ENCODE measurements at places on chromosomes 6 and 20. TPM values are rescaled to one million over a fixed set of nuclear protein-coding genes. Genes with fewer than 3 reads are reported as not detected.
A peak's percentile ranks its signal among the peaks of the same experiment; 100 is the strongest.

Gene THEMIS
- total RNA-seq = 11.3 TPM

DNA sequence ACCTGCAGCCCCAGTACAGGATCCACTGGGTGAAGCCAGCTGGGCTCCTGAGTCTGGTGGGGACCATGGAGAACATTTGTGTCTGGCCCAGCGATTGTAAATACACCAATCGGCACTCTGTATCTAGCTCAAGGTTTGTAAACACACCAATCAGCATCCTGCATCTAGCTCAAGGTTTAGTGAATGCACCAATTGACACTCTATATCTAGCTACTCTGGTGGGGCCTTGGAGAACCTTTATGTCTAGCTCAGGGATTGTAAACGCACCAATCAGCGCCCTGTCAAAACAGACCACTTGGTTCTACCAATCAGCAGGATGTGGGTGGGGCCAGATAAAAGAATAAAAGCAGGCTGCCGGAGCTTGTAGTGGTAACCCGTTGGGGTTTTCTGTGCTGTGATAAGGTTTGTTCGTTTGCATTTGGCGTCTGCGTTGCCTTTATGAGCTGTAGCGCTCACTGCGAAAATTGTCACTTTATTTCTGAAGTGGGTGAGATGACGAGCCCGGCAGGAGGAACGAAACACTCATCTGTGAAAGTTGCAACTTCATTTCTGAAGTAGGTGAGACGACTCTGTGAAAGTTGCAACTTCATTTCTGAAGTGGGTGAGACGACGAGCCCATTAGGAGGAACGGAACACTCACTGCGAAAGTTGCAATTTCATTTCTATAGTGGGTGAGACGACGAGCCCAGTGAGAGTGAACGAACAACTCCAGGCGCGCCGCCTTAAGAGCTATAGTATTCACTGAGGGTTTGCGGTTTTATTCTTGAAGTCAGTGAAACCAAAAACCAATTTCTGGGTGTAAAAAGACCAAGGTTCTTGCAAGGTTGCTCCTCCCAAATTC lies 31.1 kb downstream of the SERPINB6 start:
- peak overlapping the region; percentile 48 for H3K4me3 ChIP-seq
- H3K27ac ChIP-seq = peak overlapping the region; percentile 89
- H3K27me3 ChIP-seq = peaks cover 13% of the 10 kb centered on the region
- peak; percentile 78 for DNase-seq

DNA sequence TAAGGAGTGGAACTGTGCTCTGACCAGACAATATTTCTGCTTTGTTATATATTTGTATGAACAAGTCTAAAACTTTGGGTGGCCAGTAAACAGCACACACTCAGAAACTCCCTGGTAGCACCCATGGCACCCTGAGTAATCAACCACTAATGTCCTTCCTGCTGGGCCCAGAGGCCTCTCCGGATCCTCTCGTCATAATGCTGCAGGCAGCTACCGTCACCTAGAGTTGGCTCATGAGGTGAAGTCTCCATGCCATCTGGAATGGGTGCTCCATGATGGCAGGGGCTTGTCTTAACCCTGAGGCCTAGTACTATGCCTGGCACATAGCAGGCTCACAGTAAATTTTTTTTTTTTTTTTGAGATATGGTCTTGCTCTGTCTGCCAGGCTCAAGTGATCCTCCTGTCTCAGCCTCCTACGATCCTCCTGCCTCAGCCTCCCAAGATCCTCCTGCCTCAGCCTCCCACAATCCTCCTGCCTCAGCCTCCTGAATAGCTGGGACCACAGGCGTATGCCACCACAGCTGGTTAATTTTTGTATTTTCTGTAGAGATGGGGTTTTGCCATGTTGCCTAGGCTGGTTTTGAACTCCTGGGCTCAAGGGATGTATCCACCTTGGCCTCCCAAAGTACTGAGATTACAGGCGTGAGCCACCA lies 3.0 kb upstream of the SDCBP2 start:
- peaks cover 46% of the 10 kb centered on the region for H3K4me1 ChIP-seq
- no peaks in the 10 kb centered on the region for H3K27me3 ChIP-seq
- H3K4me3 ChIP-seq = no peak overlapping the region
- H3K36me3 ChIP-seq = peaks cover 19% of the 10 kb centered on the region
- H3K27ac ChIP-seq = peak overlapping the region; percentile 52

- H3K4me1 ChIP-seq = peaks cover 5% of the 10 kb centered on the region
- no peaks in the 10 kb centered on the region for H3K27me3 ChIP-seq
- DNase-seq = no peak
- H3K27ac ChIP-seq = no peak overlapping the region
- H3K36me3 ChIP-seq = no peaks in the 10 kb centered on the region
Observed at GRCh38 chr6:145836772-145837171, 22.2 kb upstream of the FBXO30 start.

DNA sequence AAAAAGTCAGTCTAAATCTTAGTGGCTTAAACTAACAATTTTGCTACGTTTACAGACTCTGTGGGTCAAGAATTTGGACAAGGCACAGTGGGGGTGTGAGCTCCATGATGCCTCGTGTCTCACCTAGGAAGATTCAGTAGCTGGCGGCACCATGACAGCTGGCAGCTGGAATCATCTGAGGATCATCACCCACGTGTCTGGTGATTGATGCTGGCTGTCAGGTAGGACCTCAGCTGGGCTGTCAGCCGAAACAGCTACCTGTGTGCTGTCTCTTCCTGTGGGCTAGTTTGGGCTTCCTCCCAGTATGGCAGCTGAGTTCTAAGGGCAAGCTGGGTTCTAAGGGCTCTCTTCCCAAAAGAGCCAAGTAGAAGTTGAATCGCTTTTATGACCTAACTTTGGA lies 26.4 kb upstream of the DLGAP4 start:
- no peaks in the 10 kb centered on the region for H3K4me1 ChIP-seq
- DNase-seq = no peak
- no peak overlapping the region for H3K4me3 ChIP-seq
- H3K27ac ChIP-seq = no peak overlapping the region
- no peaks in the 10 kb centered on the region for H3K36me3 ChIP-seq

Measured in activated T-helper 1 cell treated with anti-CD3 and anti-CD28 coated beads, Interleukin-12 subunit alpha, Interleukin-12 subunit beta, Interleukin-2, Interleukin-4 antibody, amounts not matched to agents 30 ng/mL and 10 ng/mL and 1 ng/mL, durations not matched to agents 14 hours and 24 hours and 36 hours (primary cell).